ENCODE measurements at places on chromosomes 7 and 10. TPM values are rescaled to one million over a fixed set of nuclear protein-coding genes. Genes with fewer than 3 reads are reported as not detected.

Gene FKBP9
- 76.3 TPM for total RNA-seq

Gene CLEC5A
- total RNA-seq, result not detected

Gene HOXA7
- total RNA-seq, result 4.9 TPM

Gene GNG11
- total RNA-seq, result 33.6 TPM

Gene OGDHL
- total RNA-seq, result 0.15 TPM

Gene THSD7A
- 2.8 TPM for total RNA-seq

Gene STEAP1
- 15.8 TPM for total RNA-seq

Gene CDC14C
- total RNA-seq, result not detected

Gene WDR86
- 0.20 TPM for total RNA-seq

All from A549 treated with DMSO at 1 μM for 4 hours (cell line).